ENCODE measurements at places on chromosomes 11 and 22. TPM values are rescaled to one million over a fixed set of nuclear protein-coding genes. Genes with fewer than 3 reads are reported as not detected.

PRR33 gene
- not detected for total RNA-seq

HDAC10 gene
- 128 TPM for total RNA-seq

MIAT gene
- 237 TPM for total RNA-seq

GAS2 gene
- 4.2 TPM for total RNA-seq

SLCO2B1 gene
- total RNA-seq: 0.79 TPM

TRIM64 gene
- total RNA-seq: not detected

SLC17A6 gene
- total RNA-seq: not detected

HBB gene
- 0.59 TPM for total RNA-seq

DTX4 gene
- total RNA-seq: 1.5 TPM

MEI1 gene
- total RNA-seq: 83.4 TPM

KRTAP5-9 gene
- 0.33 TPM for total RNA-seq

ABCG4 gene
- total RNA-seq: not detected

YPEL1 gene
- 10.7 TPM for total RNA-seq

LMO1 gene
- total RNA-seq: not detected

SLC22A12 gene
- not detected for total RNA-seq

TPP1 gene
- total RNA-seq: 67.4 TPM

CNGA4 gene
- 0.36 TPM for total RNA-seq

CBX7 gene
- total RNA-seq: 155 TPM

PATE4 gene
- total RNA-seq: not detected

TEX12 gene
- total RNA-seq: 0.70 TPM

CCDC73 gene
- not detected for total RNA-seq

ARHGAP8 gene
- total RNA-seq: 2.0 TPM

LRRC74B gene
- 0.25 TPM for total RNA-seq

ARHGAP20 gene
- not detected for total RNA-seq

SYT7 gene
- 0.20 TPM for total RNA-seq

PRDM11 gene
- total RNA-seq: 10.6 TPM

OR51E2 gene
- not detected for total RNA-seq

OR5B21 gene
- total RNA-seq: 0.46 TPM

PGA4 gene
- total RNA-seq: not detected

GVQW3 gene
- 6.5 TPM for total RNA-seq

CHKB gene
- 205 TPM for total RNA-seq

BRSK2 gene
- total RNA-seq: 1.4 TPM

FXYD2 gene
- total RNA-seq: 26.0 TPM

GRM5 gene
- total RNA-seq: not detected

PHOX2A gene
- not detected for total RNA-seq

BEST1 gene
- 0.07 TPM for total RNA-seq

BTBD18 gene
- 0.23 TPM for total RNA-seq

MS4A3 gene
- 0.40 TPM for total RNA-seq

DNAJB7 gene
- not detected for total RNA-seq

NCR3LG1 gene
- 2.6 TPM for total RNA-seq

LUZP2 gene
- total RNA-seq: not detected

SPDYC gene
- total RNA-seq: not detected

C11orf16 gene
- not detected for total RNA-seq
